ENCODE measurements at places on chromosomes 6 and 20.
A peak's percentile ranks its signal among the peaks of the same experiment; 100 is the strongest.

- no peak for DNase-seq
Measured at GRCh38 chr6:125753218-125753936, 3.9 kb downstream of the HEY2 start.

DNA sequence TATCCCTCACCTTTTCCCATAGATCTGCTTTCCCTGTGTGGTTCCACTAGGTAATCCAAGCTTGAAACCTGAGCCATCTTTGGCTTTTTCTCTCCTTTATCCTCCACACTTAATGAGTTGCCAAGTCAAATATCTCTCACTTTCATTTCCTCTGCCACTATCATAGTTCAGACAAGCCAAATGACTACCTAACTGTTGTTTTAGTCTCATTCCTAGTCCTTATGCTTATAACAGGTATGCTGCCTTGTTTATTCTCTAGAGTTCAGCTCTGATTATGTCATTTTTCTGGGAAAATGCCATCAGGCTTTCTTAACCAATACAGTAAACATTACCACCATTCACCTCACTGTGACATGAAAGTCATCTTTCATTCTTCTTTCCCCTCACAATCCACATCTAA, 6.5 kb downstream of the EFHC1 start:
- DNase-seq, result no peak

DNA sequence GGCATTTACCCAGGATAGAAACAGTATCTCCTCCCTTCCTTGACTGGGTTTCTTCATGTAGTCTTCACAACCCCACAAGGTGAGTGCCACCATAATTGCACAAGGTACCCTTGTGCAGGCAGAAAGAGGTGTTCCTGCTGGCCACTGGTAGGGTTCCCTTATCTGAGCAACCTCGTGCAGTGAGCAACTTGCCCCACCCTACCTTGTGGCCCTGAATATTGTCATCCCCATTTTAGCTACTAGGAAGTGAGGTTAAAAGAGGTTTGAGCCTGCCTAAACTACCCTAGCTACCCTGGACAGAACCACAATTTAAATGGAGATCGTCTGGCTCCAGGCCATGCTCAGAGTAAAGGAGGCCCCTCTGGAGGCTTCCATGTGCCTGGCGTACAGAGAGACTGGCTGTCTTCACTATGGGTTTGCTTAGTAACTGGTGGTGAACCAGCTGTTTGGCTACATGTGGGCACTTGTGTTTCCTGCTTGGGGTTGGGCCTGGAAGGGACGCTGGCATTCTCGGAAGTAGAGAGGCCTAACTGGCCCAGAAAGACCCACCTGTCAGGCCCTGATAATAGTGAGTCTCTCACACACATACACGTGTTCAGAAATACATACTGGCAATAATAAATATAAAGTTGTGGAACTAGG, 148.8 kb downstream of the LRFN2 start:
- no peak for DNase-seq

- no peak for DNase-seq
Measured at GRCh38 chr20:56865055-56865454, 235.9 kb downstream of the TFAP2C start.

DNA sequence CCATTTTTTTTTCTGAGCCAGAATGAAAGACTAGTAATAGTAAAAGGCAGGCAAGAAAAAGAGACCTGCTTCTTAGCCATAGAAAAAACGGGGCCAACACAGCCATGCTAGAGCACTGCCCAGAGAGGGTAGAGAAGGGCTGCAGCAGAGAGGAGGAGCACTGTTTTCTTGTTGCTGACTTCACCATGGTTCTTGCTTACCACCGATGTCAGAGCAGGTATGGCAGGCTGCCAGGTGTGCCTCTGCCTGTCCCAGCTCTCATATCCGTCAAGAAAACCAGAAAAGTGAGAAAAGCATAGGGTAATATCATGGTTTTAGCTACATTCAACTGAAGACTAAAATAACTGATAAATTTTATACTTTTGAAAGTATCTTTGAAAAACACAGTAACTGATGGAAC, 60.7 kb downstream of the DTNBP1 start:
- DNase-seq, result peak; percentile 30

DNA sequence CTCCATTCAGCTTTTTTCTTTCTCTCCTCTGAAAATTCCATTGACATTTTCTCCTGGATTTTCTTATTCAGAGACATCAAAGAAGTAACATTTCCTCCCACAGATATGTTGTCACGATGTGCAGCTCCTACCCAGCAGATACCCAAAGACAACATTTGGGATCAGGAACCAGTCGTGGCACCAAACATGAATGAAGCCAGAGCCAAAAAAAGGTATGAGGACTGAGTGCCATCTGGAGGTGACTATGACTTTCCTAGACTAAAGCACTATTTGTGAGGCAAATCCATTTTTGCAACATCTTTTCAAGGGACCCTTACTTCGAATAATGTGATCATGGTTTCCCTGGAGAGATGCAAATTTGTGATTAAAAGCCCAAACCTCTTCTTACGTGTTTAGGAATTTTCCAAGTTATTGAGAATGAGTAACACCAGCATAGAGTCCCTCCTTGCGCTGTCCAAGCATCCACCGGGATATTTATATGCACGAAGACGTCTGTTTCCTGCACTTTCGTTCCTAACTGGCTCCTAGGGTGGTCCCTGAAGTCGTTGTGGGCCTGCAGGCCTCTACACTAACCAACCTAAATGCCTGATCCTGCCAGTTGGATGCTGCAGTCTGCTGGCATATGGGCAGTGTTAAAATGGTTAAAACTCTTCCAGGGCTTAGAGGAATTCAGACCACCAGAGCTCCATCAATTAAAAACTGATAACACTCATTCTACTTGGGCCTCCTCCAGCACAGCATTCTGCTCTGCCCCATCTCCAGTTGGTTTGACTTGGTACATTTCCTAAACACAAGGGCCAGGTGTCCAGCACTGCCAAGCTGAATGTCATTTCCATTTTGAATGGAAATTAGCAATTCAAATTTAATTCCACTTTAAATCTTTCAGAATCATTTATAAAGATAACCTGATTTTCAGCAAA, 256.6 kb downstream of the C6orf118 start:
- no peak for DNase-seq

GRCh38 chr20:43915211-43916072, 790 bp downstream of the TOX2 start:
- DNase-seq, result no peak

DNA sequence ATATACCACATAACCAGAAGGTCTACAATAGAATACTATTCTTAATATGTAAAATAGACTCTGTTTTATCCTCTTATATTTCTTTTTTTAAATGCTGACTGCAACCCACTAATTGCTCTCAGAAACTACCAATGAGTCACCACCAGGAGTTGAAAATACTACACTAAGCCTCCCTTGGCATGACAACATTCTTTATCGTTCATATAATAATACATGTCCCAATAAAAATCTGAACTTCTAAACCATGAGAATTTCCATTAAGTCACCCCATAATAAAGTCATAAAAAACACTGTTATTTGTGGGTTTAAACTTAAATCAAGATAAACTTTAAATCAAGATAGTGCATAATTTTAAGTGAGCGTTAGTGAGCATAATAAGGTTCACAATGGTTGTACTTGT, 4.2 kb downstream of the HACE1 start:
- DNase-seq, result no peak

- no peak for DNase-seq
Measured at GRCh38 chr6:7324520-7324919, 11.5 kb upstream of the SSR1 start.

- DNase-seq, result no peak
Measured at GRCh38 chr6:43452896-43453295, 2.5 kb downstream of the DLK2 start.

- no peak for DNase-seq
Measured at GRCh38 chr6:100203400-100203799, 209.4 kb upstream of the MCHR2 start.

DNA sequence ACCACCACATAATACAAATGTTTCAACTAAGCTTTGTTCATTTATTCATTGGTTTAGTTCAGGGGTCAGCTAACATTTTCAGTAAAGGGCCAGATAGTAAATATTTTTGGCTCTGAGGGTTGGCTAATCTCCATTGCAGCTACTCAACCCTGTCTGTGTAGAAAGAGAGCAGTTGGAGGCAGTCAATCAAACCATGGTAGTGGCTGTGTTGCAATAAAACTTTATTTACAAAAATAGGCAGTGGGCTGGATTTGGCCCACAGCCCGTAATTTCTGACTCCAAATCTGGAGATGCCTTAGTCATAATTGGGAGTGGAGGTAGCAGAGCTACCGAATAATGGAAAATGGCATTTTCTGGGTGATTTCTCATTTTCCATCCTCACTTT, 242.5 kb upstream of the ZFP64 start:
- DNase-seq, result no peak

DNA sequence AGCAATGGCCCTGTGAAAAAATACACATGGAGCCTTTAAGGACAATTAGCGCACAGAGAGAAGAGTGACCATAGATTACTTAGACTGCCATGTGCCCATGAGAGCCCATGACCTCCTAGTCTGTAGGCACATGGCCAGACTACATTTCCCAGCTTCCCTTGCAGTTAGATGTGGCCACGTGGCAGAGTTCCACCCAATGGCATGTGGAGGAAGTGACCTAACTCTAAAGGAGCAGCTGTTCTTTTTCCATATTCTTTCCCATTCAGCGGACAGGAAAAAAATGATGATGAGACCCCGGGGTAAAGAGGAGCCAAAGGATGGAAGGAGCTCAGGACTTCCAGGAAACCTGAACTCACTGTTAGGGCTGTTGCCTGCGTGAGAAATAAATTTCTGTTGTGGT, 116.6 kb downstream of the CBLN4 start:
- no peak for DNase-seq

- no peak for DNase-seq
Measured at GRCh38 chr20:58096880-58097423, 131.5 kb downstream of the ANKRD60 start.

GRCh38 chr20:58815448-58815847, 35.3 kb downstream of the GNAS-AS1 start:
- no peak for DNase-seq

- DNase-seq, result no peak
Measured at GRCh38 chr6:91646649-91647048, 1059.8 kb upstream of the MAP3K7 start.

GRCh38 chr6:144647406-144647964, 362.4 kb downstream of the UTRN start:
- DNase-seq, result no peak

- DNase-seq, result no peak
Measured at GRCh38 chr6:154161689-154162088, 122.6 kb downstream of the OPRM1 start.

- no peak for DNase-seq
Measured at GRCh38 chr20:56428881-56429280, 16.8 kb downstream of the CASS4 start.

DNA sequence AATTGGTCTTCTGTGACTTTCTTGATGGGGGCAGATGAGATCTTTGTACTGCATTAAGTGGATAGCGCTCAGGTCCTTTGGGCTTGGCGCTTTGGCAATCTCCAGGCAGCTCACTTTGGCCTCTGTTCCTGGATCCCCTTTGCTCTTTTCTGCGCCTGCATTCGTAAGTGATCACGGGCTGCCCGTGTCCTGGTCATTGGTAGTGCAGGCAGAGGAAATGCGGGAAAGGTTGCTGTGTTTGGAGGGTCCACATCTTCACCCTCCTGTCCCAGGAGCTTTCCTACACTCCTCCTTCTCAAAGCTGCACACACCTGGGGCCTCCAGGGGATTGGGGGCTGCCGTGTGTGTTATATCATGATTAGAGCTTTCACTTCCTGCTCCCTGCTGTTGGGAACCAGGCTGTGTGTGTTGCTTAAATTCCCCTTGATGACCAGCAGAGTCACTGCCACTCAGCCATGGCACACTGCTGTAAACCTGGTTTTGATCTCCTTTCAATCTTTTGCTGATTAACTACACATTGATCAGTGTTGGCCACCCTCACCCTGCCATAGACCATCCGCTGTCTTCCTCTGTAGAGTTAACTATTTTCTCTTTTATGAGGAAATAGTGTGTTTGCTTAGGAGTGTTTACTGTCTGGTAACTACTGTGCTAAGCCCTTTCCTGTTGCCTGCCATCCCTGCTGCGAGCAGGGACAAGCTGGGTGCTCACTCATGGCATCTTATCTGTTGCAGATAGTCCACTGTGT, 13.0 kb upstream of the SNHG17 start:
- no peak for DNase-seq

- DNase-seq, result no peak
Measured at GRCh38 chr20:20211274-20211987, 156.5 kb upstream of the INSM1 start.

- no peak for DNase-seq
Measured at GRCh38 chr20:49892260-49892659, 23.1 kb downstream of the SPATA2 start.

DNA sequence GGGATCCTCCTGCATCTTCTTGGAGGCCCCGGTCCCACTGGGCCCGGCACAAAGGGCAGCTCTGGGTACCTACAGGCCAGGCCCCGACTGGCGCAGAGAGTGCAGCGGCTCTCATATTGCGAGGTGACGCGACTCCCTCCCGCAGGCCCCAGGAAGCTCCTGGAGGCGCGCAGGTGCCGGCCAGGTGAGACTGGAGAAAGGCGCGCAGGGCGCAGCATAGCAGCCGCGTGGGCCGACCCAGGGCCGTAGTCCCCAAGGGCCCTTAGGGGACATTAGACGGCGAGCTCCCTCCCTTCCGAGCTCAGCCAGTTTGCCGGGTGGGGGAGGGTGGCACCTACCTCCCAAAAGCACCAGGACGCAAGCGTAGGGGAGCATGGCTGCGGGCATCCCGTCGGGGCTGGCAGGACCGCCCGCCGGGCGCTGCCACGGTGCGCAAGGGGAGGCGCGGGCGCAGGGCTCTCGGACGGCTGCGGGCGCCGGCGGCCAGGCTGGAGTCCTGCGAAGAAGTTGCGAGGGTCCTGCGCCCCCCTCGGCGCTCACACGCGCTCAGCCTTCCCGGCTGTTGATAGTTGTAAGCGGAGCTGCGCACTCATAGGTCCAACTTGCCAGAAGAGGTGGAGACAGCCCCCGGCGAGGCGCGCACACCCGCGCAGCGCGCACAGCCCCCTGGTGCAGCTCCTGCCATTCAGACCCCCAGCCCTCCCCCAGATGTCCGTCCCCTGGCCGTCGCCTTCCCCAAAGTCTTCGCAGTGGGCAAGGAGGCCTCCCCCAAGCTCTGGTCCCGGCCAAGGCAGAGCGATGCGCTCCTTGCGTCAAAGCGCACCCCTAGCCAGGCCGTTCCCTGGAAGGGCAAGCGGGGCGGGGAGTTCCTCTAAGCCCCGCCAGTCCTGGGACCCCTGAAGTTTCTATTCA, 622 bp downstream of the APCDD1L start:
- no peak for DNase-seq

DNA sequence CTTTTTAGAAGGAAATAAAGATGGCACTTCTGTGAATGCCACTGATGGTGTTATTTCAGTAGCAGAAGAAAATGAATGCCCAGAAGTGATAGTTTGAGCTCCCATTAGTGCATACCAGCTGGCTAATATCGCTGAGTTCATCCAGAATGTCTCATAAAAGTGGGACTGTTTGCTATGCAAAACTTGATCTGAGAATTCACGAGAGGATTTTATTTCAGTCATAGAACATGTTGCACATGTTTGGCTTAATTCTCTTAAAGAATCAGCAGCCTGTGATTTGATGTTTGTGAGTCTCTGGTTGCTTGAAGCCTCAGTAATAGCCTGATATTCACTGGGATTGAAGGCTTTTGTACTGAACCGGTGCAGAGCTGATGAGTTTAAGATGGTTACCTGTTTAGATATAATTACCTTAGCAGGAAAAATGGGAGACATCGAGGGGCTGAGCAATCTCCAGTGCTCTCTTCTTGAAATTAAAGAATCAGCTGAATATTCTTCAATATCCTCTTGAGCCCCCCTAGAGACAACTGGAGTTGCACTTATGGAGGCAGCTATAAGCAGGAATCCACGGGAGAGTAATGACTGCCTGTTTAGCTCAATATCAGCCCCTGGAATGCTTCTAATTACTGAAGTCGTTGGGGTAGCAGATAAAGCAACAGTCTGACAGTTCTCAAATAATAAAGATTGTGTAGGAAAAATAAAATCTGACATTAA, 955.5 kb downstream of the PHF3 start:
- no peak for DNase-seq

All from activated naive CD4-positive, alpha-beta T cell (primary cell).